ENCODE measurements at places on chromosomes 3 and 15.

DNA sequence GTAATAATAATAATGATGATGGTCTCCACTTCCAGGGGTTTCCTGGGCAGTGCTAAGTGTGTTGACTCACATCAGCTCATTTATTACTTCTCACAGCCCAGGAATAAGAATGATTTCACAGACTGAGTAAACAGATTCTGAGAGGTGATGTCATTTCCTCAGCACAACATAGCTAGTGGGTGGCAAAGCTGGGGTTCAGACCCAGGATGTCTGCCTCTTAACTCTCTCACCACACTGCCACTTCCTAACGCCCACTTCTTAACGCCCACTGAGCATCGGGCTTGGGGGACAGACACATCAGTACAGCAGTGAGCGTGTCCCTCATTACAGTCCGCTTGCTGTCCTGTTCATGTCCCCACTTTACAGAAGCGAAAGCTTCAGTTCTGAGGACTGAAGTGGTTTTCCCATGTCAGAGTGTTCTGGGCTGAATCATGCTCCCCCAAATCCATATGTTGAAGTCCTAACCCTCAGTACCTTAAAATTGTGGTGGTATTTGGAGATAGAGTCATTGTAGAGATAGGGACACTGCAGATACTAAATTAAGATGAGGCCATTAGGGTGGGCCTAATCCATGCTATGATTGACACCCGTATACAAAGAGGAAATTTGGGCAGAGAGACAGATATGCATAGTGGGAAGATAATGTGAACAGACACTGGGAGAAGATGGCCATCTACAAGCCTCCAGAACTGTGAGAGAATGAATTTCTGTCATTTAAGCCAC is 68.0 kb downstream of the ATP2B2 start:
- H3K4me1 ChIP-seq = peaks cover 48% of the 10 kb centered on the region
- H3K36me3 ChIP-seq = no peaks in the 10 kb centered on the region

DNA sequence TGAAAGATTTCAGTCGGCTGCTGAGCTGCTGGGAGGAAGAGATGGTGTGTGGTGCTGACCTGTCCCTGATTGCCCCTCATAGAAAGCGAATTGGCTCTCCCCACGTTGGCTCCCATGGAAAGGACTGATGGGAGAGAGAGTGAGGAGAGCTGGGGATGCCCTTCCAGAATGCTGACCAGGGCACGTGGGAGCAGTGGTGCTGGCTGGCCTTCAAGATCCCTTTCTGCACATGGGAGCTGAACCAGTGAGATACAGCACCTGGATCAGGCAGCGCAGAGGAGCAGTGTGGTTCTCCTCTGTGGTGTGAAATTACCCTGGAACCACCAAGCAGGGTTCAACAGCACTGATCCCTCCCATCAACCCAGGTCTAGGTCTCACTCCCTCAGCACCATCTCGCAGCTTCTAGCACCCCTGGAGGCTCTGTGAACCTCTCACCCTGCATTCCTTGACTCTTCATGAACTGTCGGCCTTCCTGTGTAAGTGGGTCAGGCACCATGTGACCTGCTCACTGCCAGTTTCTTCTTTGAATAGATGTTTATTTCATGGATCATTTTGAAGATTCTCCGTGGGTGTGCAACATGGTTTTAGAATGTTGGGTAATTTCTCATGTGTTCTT is 55.7 kb downstream of the CACNA1D start:
- peaks cover 14% of the 10 kb centered on the region for H3K27me3 ChIP-seq
- DNase-seq = no peak
- no peak overlapping the region for H3K4me3 ChIP-seq
- no peaks in the 10 kb centered on the region for H3K36me3 ChIP-seq
- H3K4me1 ChIP-seq = no peaks in the 10 kb centered on the region

DNA sequence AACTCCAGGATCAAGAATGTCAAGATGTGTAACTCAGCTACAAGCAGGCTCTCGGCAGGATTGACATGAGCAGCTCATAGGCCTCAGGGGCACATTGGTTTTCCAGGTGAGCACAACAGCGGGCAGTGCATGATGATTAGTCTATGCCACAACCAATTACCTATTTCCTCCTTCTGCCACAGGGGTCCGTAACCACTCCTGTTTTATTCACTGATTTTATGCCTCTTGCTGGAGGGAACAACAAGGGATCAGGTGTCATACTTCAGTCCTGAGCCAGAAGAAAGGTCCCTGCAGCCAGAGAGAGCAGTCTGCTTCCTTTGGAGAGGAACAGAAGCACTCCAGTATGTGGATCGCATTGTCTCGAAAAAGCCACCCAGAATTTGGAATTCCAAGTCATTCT is 35.1 kb upstream of the PTPRG start:
- no peak for DNase-seq
- no peaks in the 10 kb centered on the region for H3K4me1 ChIP-seq
- H3K4me3 ChIP-seq = no peak overlapping the region
- no peak overlapping the region for H3K27ac ChIP-seq
- H3K36me3 ChIP-seq = no peaks in the 10 kb centered on the region

DNA sequence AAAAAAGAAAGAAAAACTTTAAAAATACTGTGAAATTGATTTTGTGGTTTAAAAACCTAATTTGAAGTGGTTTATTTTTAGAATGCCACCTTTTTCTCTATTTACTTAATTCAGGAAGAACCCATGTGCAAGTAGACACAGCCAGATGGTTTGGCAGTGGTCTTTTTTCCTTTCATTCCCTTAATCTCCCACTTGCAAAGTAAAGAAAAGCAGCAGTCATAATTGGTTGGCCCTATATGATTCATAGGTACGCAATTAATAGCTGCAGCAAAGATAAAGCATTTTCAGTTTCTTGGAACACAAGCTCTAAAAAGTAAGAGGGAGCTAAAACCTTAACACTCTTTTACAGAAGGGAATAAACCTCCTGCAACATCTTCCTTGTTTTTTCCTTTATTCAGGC is 115.3 kb downstream of the MECOM start:
- no peak overlapping the region for H3K4me3 ChIP-seq
- DNase-seq = no peak
- H3K27me3 ChIP-seq = no peaks in the 10 kb centered on the region
- H3K36me3 ChIP-seq = no peaks in the 10 kb centered on the region

DNA sequence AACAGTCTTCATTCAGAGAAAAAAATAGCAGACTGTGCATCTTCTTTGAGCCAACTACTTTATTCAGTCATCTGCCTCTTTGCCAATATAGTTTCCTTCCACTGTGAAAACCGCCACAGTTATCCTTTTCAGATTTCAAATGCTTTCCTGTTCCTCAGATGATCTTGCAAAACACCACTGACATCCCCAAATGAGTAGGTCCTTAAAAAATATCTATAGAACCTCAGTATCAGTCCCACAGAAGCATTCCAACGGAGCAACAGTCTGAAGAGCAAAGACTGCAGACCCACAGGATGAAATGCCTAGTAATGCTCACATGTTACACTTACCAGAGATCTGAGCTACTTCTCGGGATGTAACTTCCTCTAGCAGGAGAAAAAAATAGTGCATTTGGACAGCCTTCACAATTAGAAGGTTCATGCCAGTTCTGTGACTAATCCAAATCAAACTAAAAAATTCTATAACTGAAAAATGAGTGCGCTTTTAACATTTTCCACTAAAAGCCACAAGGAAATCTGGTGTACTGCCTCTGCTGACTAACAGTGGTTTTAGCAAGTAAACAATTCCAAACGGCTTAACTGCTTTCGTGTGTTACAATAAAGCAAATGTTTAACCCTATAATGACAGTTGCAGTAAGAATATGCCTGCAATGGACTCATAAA is at the start of gene ANKRD28:
Gene ANKRD28 (minus strand): TSS at position 338 of the 662 bp plus-strand sequence. CDS start 1,458 bp downstream, outside the sequence.
- peaks cover 13% of the 10 kb centered on the region for H3K27me3 ChIP-seq
- peak; percentile 99 for DNase-seq
- H3K4me3 ChIP-seq = peak within 1 kb of the TSS; percentile 94
- peaks cover 63% of the 10 kb centered on the region for H3K4me1 ChIP-seq

DNA sequence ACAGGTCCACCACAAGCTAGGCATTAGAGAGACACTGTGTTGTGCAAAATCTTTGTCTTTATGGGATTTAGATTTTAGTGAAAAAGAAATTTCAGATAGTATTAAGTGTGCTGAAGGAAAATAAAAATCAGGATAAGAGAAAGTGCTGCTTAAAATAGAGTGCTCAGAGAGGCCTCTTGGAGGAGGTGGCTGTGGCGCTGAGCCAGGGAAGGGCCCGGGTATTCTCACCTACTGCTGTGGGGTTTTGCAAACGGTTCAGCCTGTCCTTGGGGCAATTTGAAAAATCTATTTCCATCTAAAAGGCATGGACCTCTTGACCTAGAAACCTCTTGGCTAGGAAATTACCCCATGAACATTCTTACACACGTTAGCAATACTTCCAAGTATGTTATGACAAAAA is 267.7 kb downstream of the TJP1 start:
- H3K4me3 ChIP-seq = no peak overlapping the region
- DNase-seq = no peak
- H3K36me3 ChIP-seq = no peaks in the 10 kb centered on the region
- H3K27me3 ChIP-seq = peaks cover 25% of the 10 kb centered on the region
- peaks cover 14% of the 10 kb centered on the region for H3K4me1 ChIP-seq
- H3K27ac ChIP-seq = no peak overlapping the region

DNA sequence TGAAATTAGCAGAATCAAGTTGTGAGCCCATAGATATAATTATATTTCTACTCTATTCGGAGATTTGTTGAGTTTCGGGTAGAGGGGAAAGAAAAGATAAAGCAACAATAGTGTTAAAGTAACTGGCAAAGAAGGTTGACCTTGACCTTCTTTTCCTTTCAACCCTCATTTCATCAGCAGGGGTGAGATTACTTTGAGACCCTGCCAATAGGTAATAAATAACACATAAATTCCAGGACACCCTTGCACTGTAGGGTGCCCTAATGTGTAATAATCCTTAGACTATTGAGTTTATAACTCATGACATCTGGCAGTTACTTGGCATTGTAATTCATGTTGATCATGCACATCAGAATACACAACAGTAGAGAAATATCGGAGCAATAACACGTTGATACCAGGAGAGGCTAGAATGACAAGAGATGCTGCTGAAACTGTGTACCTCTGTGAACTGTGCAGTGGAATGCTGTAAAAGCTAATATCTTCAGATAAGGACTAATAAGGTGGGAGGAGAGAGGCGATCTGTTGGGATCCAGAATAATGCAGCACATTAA is 426.7 kb downstream of the ROBO2 start:
- no peak overlapping the region for H3K4me3 ChIP-seq
- DNase-seq = no peak
- no peak overlapping the region for H3K27ac ChIP-seq

GRCh38 chr3:191915712-191916111 is 454.7 kb downstream of the PYDC2 start:
- H3K27ac ChIP-seq = no peak overlapping the region
- H3K36me3 ChIP-seq = peaks cover 5% of the 10 kb centered on the region
- H3K27me3 ChIP-seq = peaks cover 2% of the 10 kb centered on the region
- H3K4me3 ChIP-seq = no peak overlapping the region

DNA sequence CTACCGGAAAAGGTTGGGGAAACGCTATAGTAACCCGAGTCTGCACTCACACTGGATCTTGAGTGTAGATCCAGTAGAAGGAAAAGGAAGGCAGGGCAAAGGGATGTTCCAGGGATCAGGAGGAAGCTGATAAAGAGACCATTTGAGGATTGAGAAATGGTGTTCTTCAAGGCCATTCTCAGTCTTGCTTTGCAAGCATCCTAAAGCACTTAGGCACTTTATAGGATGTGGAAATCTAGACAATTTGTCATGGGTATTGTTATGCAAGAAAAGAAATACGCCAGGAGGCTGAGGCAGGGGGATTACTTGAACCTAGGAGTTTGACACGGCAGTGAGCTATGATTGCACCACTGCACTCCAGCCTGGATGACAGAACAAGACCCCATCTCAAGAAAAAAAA is 13.2 kb upstream of the SCAMP5 start:
- H3K27me3 ChIP-seq = peaks cover 15% of the 10 kb centered on the region
- no peak overlapping the region for H3K4me3 ChIP-seq
- H3K36me3 ChIP-seq = no peaks in the 10 kb centered on the region

DNA sequence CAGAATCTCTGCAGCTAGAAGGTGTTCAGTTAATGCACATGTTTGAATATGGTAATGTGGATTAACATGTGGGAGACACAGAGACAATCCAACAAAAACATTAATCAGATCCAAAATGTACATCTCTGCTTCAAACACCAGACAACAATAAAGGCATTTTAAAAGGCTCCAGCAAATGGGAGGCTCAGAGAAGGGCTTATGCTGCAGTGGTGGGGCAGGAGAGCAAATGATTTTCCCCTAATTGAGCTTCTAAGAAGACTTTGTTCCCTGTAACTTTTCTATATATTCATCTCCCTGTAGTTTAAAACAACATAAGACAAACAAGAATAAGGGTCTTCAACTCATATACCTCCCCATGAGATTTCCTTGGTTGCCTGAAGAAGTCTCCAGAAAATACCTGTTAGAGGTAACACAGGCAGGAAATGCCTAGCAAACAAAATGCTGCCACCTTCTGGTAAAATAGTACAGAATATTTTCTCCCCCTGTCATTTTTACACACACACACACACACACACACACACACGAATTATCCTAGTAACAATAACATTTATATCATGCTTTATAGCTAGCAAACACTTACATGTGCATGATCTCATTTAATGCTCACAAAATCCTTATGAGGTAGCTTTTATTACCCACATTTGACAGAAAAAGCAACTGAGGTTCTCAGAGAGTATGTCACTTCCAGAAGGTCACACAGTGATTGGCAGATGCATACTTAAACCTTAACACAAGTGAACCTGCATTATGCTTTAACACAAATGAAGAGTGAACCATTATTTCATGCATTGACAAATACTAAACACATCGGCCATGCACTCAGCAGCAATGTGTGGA is 123.4 kb upstream of the MB21D2 start:
- H3K27me3 ChIP-seq = no peaks in the 10 kb centered on the region
- no peaks in the 10 kb centered on the region for H3K4me1 ChIP-seq
- H3K36me3 ChIP-seq = no peaks in the 10 kb centered on the region
- H3K4me3 ChIP-seq = no peak overlapping the region

GRCh38 chr15:95266451-95267061 is 1035.2 kb downstream of the MCTP2 start:
- peak; percentile 84 for DNase-seq
- H3K4me3 ChIP-seq = peak overlapping the region; percentile 66
- no peaks in the 10 kb centered on the region for H3K27me3 ChIP-seq
- no peaks in the 10 kb centered on the region for H3K36me3 ChIP-seq
- H3K4me1 ChIP-seq = peaks cover 93% of the 10 kb centered on the region
- peak overlapping the region; percentile 80 for H3K27ac ChIP-seq

DNA sequence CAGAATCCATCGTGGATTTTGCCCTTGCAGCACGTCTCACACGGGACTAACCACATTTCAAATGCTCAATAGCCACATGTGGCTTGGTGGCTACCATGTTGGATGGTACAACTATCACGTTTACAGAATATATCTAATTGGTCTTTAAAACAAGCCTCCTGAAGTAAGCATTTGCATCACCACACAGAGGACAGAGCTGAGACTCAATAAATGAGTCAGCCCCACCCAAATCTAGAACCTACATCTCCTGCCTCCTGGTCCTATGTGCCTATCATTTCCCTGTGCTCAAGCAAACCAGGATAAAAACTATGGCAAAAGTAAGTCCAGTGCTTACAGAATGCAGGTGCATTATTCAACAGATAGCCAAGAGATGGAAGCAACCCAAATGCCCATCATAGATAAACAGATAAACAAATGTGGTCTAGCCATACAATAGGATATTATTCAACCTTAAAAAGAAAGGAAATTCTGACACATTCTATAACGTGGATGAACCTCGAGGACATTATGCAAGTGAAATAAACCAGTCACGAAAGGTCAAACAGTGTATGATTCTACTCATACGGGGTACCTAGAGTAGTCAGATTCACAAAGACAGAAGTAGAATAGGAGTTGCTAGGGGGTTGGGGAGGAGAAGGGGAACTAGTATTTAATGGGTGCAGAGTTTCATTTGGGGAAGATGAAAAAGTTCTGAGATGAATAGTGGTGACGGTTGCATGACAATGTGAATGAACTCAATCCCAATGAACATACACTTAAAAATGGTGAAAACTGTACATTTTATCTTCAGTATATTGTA is 43.9 kb downstream of the SRGAP3 start:
- H3K4me1 ChIP-seq = no peaks in the 10 kb centered on the region
- no peak overlapping the region for H3K27ac ChIP-seq
- no peak for DNase-seq

Data from HFFc6 (cell line).